ENCODE measurements at places on chromosomes 6 and 20. TPM values are rescaled to one million over a fixed set of nuclear protein-coding genes. Genes with fewer than 3 reads are reported as not detected.

- H3K4me3 ChIP-seq = no peak overlapping the region
- no peak for DNase-seq
- H3K36me3 ChIP-seq = no peaks in the 10 kb centered on the region
- no peaks in the 10 kb centered on the region for H3K4me1 ChIP-seq
These were observed 89.1 kb upstream of the PHACTR3 start for GRCh38 chr20:59515013-59515905.

DNA sequence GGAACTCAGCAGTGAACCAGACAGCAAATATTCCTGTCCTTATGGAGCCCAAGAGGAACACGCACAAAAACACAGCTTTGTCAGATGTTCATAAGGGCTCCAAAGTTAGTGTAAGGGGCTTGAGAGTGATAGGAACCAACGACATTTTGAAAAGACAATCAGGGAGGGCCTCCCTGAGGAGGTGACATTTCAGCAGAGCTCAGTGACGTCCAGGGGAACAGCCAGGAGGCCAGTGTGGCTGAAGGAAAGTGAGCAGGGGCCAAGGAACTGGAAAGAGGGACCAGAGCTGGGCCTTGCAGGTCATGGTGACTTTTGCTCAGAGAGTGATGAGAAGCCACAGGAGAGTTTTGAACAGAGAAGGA, 16.1 kb downstream of the NOL4L start:
- H3K4me1 ChIP-seq = peaks cover 43% of the 10 kb centered on the region
- H3K27ac ChIP-seq = peak overlapping the region; percentile 44
- no peak for DNase-seq
- H3K4me3 ChIP-seq = no peak overlapping the region

GRCh38 chr6:157989541-157990289, 8.1 kb downstream of the SYNJ2 start:
- H3K4me3 ChIP-seq = peak overlapping the region; percentile 25
- H3K36me3 ChIP-seq = no peaks in the 10 kb centered on the region
- peak overlapping the region; percentile 71 for H3K27ac ChIP-seq
- H3K27me3 ChIP-seq = no peaks in the 10 kb centered on the region

- no peaks in the 10 kb centered on the region for H3K36me3 ChIP-seq
- H3K4me1 ChIP-seq = no peaks in the 10 kb centered on the region
- no peak for DNase-seq
- no peak overlapping the region for H3K27ac ChIP-seq
- H3K4me3 ChIP-seq = no peak overlapping the region
These were observed 10.7 kb downstream of the ZNF165 start for GRCh38 chr6:28090917-28091586.

TMEM74B gene
- total RNA-seq = 0.46 TPM

DNA sequence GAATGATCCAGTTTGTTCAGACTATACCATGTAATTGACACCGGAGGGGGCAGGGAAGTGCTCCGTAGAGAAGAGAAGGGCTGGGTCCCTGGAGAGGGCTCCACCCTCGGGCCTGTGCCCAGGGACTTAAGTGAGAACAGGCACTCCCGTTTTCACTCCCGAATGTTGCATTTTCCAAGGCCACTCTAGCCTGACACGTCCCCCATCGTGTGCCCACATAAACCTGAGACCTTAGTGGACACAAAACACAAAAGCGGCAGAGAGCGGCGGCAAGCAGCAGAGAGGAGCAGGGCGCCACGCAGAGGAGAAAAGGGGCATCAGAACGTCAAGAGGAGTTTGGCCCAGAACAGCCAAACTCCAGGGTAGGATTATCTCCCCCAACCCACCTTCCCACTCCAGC, 1405.1 kb downstream of the GRIK2 start:
- H3K4me3 ChIP-seq = no peak overlapping the region
- no peak overlapping the region for H3K27ac ChIP-seq
- no peaks in the 10 kb centered on the region for H3K4me1 ChIP-seq
- DNase-seq = no peak
- H3K27me3 ChIP-seq = no peaks in the 10 kb centered on the region
- no peaks in the 10 kb centered on the region for H3K36me3 ChIP-seq

DNA sequence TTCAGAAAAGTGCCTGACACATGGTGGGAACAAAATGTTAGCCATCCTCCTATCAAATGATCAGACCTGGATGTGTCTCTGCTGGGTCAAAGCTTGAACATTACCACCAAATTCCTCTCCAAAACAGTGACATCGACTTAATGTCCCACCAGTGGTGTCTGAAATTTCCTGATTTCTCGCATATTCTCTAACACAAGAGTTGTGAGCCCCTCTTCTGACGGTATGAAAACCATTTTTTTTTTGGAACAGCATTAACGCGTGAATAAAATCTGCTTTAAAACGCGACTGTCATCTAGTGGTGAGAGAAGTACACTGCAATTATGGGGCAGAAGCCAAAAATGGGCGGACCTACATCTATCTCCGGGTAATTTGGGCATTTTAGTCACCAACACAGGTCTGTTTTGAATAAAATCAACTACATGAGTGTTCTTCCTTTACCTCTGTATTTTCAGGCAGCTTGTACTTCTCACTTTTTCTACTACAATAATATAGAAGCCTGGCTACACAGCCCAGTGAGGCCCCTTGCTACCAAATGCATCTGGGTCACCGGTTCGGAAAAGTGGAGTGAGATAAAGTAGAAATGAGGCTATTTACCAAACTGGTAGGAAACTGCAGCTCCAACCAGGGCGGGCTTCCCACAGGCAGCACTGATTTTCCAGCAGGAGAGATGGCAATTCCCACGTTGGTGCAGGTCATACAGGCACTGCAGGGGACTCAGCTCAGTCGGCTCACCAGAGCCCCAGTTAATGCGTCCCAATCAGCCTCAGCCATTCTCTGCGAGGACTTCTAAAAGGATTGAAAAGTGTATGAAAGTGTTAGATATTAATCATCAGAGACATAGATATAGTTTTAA, 27.4 kb downstream of the MGME1 start:
- H3K4me3 ChIP-seq = no peak overlapping the region
- H3K27ac ChIP-seq = no peak overlapping the region
- no peaks in the 10 kb centered on the region for H3K4me1 ChIP-seq
- H3K36me3 ChIP-seq = no peaks in the 10 kb centered on the region

GRCh38 chr6:16742116-16742515, 19.1 kb downstream of the ATXN1 start:
- H3K4me1 ChIP-seq = no peaks in the 10 kb centered on the region
- H3K27ac ChIP-seq = no peak overlapping the region
- no peak overlapping the region for H3K4me3 ChIP-seq
- DNase-seq = no peak

TPD52L2 gene
- total RNA-seq = 33.7 TPM

GRCh38 chr6:53892707-53893106, 97.9 kb downstream of the LRRC1 start:
- no peaks in the 10 kb centered on the region for H3K4me1 ChIP-seq
- no peak overlapping the region for H3K4me3 ChIP-seq
- H3K36me3 ChIP-seq = no peaks in the 10 kb centered on the region

DNA sequence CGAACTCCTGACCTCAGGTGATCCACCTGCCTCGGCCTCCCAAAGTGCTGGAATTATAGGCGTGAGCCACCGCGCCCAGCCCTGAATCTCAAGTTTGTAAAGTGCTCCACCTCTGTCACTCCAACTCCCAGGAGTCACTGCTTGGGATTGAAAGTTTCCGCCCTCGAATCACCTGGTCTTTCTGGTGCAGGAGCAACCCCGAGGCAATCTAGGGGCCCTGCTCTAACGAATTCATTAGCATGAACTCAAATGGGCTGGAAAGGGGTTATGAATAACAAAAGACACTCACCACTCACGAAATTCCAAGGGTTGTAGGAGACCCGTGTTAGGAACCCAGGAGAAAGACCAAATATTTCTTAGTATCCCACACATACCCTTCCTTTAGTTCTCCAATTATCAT, 26.1 kb downstream of the RBCK1 start:
- H3K4me1 ChIP-seq = peaks cover 41% of the 10 kb centered on the region
- no peak for DNase-seq
- no peak overlapping the region for H3K4me3 ChIP-seq
- H3K36me3 ChIP-seq = peaks cover 3% of the 10 kb centered on the region
- no peaks in the 10 kb centered on the region for H3K27me3 ChIP-seq
- H3K27ac ChIP-seq = no peak overlapping the region

GRCh38 chr6:46419576-46420002, 71.7 kb downstream of the RCAN2 start:
- H3K4me1 ChIP-seq = no peaks in the 10 kb centered on the region
- DNase-seq = peak; percentile 7
- H3K27me3 ChIP-seq = no peaks in the 10 kb centered on the region
- no peak overlapping the region for H3K4me3 ChIP-seq
- H3K36me3 ChIP-seq = no peaks in the 10 kb centered on the region
- H3K27ac ChIP-seq = no peak overlapping the region

BPIFB2 gene
- not detected for total RNA-seq

DNA sequence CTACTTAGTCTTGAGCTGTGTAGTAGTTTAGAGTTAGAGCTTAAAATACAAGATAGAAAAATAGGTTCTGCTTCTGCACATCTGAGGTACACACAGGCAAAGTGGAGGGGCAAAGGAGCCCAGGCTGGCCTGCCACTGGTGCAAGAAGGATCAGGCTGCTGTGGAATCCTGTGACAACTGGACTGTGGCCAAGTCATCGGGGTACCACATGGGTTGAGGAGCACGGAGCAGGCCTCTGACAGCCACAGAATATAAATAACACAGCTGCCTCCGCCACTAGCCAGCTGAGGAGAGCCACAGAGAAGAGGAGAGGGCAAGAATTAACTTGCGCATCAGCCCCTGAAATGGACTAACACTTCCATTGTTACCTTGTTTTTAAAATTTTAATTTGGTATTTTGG, 206.0 kb upstream of the MARCKS start:
- DNase-seq = no peak
- H3K4me1 ChIP-seq = no peaks in the 10 kb centered on the region
- no peaks in the 10 kb centered on the region for H3K27me3 ChIP-seq
- no peaks in the 10 kb centered on the region for H3K36me3 ChIP-seq
- no peak overlapping the region for H3K27ac ChIP-seq
- no peak overlapping the region for H3K4me3 ChIP-seq

- no peak overlapping the region for H3K4me3 ChIP-seq
- no peak for DNase-seq
- H3K27me3 ChIP-seq = no peaks in the 10 kb centered on the region
- no peaks in the 10 kb centered on the region for H3K4me1 ChIP-seq
These were observed 9.0 kb downstream of the LRP11 start for GRCh38 chr6:149855040-149855654.

Data from naive thymus-derived CD4-positive, alpha-beta T cell (primary cell).